Urothelium cell line (cell line): ENCODE measurements at places on chromosomes 5 and 9.

GRCh38 chr5:129499208-129499852 is 39.2 kb downstream of the ADAMTS19 start:
- DNase-seq: no peak

- DNase-seq: no peak
Observed at GRCh38 chr9:7341571-7341970, 458.0 kb downstream of the DMAC1 start.

DNA sequence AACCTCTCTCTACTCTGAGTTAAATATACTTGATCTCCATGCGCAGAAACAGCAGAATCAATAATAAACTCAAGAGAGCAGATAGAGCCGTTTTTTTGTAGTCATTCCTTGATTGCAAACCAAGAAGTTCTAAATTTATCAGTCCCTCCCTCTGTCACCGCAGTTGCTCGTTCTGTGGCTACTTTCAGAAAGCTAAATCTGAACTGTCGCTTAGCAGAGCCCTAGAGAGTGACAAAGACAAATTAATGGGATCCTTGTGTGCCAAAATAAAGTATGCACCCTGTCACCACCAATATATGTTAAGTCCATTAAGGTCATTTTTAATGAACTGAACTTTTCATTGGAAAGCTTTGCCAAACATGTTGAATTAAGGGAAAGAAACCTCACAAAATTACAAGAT is 218.3 kb downstream of the ADAMTSL1 start:
- no peak for DNase-seq

DNA sequence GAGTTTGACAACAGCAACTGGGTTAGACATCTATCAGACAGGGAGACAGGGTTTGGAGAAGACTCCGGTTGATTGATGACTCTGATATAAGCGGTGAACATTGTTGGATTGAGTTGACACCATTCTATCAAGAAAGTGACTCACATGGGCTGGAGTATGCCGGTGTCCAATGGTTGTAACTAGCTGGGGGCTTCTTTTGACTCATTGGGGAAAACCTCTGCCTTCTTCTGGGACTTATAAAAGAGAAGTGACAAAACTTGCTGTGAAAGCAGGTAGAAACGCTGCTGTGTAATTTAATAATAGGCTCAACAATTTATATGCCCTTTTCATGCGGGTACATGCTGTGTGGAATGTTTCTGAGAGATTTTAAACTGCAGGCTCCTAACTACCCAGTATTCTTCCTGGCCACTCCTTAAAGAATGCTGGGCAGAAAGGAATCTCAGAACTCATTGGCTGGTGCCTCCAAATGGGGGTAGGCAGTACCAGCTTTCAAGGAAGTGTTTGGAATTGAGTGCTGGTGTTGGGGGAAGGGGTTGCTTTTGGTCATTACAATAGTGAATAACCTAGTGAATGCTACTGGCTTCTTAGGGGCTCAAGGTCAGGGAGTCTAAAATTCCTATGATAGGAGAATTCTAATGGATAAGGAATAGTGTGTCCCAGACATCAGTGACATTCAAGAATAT is 43.9 kb downstream of the FYB1 start:
- DNase-seq: no peak

DNA sequence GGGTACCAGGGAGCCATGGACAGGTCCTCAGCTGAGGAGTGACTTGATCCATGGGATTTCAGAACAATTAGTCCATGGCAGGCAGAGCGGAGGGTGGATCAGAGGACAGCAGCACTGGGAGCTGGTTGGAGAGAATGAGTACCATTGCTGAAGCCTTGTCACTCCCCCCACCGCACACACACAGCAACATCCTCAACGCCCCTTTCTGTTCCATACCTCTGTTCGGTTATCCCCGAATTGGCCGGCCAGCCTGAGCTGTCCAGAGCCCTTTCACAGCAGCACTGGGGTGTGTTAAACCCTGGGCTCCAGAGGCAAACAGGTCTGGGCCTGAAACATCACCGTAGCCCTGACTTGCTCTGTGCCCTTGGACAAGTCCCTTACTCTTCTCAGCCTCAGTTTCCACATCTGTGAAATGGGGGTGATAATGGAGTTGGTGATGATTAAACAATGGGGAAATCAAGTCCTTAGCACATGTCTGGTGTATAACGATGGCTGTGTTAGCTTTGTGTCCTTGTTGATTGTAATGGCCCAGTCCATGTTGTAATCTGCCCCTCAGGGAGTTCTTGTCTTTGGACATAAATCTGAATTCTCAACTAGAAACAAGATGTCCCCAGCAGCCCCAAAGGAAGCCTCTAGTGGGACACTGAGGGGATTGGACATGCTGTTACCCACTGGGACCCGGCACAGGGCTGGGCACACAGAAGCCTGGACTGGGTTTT is 16.9 kb downstream of the GSN start:
- no peak for DNase-seq

- DNase-seq: no peak
Observed at GRCh38 chr5:9582406-9582805, 36.5 kb upstream of the SEMA5A start.

DNA sequence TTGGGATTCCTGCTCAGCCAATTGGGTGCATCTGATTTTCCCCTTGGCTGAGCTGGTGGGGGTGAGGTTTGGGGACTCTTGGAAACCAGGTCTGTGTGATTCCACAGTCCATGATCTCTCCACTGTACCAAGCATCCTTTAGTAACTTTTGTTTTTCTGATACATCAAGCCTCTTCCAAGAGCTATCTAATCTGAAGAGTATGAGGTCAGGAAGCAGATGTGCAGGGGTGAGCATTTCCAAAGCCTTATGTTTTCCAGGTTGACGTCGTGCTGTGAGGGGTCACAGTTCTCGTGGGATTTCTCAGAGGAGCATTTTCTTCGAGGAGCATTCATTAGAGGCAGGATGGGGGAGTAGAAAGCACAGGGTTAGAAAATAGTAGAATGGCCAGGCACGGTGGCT is 95.3 kb downstream of the KLF4 start:
- DNase-seq: no peak

GRCh38 chr9:84785792-84786547 is 116.4 kb downstream of the NTRK2 start:
- no peak for DNase-seq

DNA sequence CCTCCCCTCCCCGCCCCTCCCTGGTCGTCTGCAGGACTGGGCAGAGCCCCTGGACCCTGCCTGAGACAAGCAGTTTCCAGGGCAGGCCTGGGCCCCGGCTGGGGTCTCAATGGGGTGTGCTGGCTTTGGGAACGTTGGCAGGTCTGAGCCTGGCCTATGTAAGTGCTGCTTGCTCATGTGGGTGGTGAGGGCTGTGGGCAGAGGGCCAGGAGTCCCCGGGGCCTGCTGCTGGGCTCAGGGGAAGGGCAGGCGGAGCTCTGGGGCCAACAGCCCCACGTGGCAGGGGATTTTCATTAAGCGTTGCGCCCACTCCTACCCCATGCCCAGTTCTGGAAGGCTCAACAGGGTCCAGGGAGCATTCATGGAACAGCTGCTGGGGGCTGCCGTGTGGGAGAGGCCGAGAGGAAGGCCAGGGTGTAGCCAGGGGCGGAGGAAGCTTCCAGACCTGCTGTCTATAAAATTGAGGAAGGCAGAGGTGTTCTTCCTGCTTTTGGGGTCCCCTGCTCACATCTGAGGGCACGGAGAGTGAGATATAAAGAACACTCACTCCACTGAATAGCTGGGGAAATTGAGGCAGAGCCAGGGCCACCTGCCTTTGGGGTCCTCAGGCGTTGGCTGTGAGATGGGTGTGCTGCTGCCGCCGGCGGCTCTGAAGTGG is 32.5 kb downstream of the RXRA start:
- no peak for DNase-seq

DNA sequence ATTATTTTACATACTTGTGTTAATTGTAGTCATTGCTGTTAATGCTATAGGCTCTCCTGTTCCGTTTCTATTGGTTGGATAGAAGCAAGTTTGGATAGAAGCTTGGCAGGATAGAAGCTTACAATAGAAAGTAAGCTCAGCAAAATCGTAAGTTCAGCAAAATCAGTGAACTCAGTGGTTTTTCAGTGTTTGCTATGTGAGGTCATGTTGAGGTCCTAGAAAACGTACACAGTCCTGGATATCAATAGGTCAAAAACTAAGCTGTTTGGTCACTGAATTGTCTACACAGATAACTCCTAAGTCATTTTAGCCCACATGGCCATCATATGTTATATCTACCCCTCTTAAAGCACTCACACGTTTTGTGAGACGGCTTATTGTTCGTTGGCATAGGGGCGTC is 299.4 kb downstream of the MAN2A1 start:
- no peak for DNase-seq

- DNase-seq: no peak
Observed at GRCh38 chr5:1762883-1763547, 36.6 kb downstream of the MRPL36 start.

DNA sequence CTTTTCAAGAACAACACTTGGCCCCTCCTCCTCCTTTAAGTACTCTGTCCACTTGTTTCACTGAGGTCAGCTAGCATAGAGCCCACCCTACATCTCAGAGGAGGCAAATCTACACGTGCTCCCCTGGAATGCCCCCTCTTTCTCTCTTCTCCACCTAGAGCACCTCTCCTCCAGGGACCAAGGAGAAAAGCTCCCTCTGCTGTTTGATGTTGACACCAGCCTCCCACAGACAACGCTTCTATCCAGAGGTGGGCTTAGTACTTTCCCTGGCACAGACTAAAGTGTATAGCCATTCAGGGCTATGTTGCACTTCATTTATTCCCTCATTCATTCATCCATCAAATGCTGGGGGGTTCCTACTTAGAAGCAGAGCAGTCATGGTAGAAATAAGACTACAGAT is 68.2 kb upstream of the TAF1L start:
- DNase-seq: no peak

DNA sequence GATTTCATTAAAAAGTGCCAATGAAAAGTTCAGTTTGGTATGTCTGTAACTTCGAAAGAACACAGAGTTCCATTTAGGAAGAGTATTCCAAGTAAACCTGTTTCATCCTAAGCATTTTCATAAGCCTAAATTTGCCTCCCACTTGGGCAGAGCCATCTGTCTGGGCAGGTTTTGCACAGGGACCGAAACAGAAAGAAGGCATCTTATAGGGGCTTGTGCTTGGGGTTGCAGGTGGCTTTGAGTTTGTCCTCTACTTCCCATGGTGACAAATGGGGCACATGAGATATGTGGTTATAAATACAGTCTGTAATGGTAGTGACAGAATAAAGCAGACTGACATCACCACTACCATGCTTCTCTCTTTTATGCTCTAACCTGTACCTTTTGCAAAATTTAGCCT is 63.7 kb downstream of the MCTP1 start:
- no peak for DNase-seq

DNA sequence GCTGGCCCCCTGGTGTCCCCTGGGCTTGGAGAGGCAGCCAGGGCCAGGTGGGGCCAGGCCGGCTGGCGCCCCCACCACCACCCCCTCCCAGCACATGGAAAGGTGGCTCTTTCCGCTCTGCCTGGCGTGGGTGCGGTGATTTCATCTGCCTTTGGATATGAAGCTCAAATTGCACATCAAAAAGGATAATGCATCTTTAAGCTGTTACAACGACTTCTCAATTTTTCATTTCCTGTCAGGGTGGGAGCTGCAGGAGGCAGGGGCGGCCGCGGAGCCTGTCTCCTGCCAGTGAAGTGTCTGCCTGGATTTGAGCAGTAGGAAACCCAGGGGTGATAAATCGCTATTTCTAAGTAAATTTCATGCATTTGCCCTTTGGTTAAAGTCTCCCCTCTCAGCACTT is 169.2 kb upstream of the MVB12B start:
- no peak for DNase-seq

GRCh38 chr9:133608382-133608781 is 807 bp downstream of the FAM163B start:
- no peak for DNase-seq

GRCh38 chr5:71932655-71933338 is 174.5 kb upstream of the MAP1B start:
- DNase-seq: peak; percentile 78

DNA sequence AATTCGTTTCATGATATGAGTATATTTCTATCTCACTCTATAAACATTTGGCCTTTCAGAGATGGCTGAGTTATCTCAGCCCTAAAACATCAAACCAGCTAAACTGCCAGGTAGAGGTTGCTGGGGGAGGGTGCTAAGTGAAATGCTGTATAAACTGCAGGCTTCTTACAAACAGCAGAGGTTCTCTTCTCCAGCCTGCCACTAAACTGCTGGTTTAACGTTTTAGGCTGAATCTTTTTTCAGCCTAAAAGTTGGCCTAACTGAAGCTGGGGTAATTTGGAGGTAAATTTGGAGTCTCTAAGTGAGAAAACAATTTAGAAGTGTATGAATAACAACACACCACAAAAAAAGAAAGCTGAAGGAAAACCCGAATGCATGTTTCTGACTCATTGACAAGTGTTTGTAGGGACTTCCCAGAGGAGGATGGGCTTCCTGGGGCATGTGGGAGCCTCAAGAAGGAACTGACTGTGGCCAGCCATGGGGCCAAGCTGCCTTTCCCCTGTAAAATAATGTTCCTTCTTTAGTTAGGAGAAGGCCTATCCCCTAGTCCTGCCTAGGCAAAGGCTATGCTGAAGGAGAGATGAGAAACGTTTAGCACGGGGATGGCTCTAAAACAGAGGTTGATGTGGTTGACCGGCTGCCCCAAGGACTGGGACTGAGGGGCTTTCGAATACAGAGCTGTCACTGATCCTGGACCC is 44.3 kb downstream of the SLC28A3 start:
- peak; percentile 31 for DNase-seq

DNA sequence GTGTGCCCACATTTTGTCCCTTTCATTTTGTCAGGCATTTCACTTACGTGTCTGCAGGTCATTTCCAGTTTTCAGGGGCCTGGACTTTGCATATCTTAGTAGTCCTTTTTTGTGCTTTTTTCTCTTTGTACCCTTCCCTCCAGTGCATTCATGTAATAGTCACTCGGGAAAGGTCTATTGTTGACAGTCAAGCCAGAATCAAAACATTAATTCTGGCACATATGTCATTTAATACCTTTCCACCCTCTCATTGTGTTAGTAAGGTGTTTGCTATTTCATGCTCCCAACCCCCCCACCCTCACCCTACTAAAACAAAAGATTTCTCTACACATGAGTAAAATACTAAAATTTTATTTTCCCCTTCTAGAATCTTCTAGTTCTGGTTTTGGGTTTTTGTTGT is 42.7 kb downstream of the UGCG start:
- no peak for DNase-seq

DNA sequence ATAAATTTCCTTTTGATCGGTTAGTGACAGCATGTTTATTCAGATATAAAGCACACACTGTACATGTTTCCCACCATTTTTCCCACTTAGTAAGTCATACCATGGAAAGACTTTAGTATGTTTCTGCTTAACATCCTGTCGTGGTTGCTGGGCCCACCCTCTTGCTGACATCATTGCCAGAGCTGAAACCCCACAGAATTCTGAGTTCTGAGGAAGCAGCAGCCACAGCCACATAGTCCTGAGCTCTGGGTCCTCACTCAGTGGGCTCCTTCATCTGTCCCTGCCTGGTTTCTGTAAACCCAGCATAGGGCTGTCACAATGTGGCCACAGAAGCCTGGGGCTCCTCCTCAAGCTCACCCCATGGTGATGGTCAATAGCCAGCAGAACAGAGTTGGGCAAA is 441.5 kb downstream of the ENC1 start:
- no peak for DNase-seq

DNA sequence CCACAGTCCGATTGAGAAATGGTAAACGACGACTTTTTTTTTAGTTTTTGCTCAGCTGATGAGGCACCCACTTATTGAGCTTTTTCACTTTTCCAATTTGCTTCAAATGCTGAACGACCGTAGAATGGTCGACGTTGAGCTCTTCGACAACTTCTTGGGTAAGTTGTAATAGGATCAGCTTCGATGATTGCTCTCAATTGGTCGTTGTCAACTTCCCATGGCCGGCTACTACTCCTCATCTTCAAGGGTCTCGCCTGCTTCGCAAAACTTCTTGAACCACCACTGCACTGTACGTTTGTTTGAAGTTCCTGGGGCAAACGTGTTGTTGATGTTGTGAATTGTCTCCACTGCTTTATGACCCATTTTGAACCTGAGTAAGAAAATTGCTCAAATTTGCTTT is 35.7 kb downstream of the NSD1 start:
- DNase-seq: no peak
